Nephron progenitor cell (in vitro differentiated cells): ENCODE measurements at places on chromosomes 7 and 10.

DNA sequence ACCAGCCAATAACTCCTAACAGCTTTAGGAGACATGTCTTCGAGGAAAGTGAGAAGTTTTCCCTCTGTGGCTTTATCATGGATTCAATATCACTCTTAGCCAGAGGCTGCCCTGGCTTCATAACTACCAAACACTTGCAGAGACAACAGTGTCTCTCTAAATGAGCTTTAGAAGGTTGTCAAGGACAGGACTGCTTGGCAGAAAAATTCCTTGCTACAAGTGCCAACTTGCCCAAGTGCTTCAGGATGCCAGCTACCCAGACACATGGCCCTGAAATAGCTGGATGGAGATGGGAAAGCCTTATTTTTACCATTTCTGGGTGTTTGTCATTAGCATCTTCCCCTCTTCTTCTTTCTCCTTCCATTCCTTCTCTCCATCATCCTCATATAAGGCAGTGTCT, 137.1 kb upstream of the MDFIC start:
- no peak for DNase-seq

- DNase-seq, result no peak
These were observed 141.7 kb upstream of the COL1A2 start for GRCh38 chr7:94252971-94253370.

DNA sequence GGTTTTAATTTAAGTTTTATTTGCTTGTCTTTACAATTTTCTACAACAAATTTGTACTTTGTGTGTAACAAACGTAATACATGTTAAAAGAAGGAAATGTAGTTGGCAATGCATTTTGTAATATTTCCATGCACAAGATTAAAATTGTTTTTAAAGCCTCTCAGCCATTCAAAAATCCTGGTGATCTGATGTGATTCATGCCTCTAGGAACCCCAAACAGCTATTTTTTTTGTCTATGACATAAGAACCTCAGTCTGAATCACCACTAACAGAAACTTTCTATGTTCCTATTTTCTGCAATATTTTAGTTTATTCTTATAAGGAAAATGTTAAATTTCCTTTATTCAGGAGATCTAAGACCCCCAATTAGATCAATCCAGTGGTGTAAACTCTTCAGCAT, 183.1 kb upstream of the YAE1 start:
- DNase-seq, result no peak

DNA sequence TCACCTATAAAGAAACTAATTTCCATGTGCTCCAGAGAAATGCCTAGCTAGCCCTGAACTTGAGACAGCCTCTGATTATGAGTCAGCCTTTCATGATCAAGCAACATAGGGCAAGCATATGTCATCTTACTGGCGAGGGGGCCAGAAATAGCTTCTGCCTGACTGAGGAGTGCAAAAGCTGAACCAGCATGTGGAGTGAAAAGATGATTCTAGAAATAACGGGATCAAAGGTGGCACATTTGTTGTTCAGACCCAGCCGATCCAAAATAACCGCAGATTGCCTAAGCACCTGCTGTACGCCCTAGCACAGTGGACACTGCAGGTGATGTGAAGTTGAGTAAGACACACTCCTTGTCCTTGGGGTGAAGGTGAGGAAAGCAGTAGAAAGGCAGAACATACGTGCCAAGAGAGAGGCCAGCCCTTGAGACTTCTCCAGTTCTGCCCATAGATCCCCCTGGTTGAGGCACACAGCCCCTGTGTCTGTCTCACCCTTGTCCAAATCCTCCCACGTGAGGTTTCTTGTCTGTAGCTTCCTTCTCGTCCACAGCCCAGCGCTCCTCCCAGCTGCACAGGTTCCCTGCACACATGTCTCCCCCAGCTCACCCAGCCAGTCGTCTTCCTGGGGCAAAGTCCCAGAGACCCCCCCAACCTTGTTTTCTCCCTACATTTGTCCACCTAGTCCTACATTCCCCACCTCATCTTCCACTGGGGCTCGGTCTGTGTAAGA, 2.8 kb upstream of the BCL7B start:
- no peak for DNase-seq

DNA sequence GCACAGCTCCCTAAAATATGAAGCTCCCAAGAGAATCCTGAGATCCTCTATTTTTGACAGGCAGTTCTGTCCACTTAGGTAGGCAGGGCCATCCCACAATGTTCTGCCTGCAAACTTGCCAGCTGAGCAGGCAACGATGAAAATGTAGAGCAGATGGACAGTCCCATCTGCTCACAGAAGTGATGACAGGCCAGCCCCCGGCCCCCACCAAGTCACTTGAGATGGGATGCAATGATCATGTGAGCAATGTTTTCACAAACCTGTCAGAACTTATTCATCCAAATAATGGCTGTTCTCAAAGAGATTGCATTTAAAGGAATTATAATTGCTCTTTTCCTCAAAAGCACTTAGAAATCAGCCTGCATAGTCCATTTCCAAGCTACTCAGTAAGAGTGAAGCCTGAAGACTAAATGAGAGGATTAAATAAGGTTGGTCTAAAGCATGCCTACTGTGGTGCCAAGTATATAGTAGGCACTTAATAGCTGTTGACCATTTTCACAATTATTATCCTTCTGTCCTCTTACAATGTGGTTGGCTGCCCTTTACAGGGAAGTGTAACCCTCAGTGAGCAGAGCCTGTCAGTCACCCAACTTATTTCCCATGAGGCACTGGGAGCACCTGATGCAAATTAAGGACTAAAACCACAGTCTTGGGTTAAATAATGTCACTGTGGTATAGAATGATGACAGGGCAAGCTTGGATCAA, 301.2 kb downstream of the FGFR2 start:
- no peak for DNase-seq

DNA sequence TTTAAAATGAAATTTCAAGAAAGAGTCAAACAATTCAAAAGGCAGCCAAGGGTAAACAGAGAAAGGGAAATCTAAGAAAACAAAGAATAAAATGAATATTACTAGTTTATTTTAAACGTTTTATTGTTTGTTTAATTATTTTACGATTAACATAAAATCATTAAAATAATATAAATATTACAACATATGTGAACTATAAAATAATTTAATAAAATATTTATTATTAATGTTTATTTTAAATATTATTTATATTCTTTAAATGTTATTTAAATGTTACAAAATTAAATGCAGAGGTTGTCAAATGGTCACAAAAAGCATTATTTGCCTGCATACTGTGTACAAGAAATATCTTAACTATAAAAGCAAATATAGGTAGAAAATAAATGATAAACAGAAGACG, 786.7 kb upstream of the GHITM start:
- DNase-seq, result no peak

DNA sequence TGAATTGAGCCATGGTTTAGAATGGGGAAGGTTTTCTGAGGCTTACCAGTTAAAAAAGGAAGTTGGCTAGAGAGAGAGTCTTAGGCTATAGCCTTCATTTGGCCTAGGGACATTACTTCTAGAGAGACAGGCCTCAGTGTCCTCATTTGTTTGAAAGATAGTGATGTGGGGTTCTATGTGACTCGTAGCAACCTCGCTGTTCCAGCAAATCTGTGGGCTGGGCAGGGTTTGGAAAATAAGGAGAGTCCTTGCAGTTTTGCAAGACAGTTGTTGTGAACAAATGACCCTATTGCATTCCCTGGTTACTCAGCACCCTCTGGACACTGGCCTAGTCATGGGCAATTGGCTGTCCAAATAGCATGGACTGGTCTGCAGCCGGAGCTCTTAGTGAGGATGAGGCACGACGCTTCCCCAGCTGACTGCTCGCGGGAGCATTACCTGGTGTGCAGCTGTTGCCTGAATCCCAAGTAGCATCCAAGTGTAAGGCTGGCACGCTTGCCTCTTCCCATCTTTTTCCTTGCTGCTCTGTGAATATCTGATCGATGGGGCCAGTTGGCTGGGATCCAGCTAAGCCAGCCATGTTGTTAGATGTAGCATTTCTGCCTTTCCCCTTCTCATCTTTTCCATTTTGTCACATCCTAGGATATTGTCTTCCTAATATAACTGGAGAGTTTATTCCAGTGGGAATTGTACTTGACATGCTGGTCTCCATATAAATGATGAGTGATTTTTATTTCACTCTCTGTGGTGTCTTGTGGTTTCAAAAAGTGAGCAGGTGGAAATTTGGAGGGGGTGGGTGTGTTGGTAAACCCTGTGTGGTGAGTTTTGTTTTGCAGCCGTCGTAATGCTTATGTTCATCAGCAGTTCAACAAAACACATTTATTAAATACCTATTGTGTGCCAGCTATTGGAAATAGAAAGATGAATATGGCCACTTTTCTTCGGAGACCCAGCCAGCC, 99.8 kb downstream of the SND1 start:
- no peak for DNase-seq

DNA sequence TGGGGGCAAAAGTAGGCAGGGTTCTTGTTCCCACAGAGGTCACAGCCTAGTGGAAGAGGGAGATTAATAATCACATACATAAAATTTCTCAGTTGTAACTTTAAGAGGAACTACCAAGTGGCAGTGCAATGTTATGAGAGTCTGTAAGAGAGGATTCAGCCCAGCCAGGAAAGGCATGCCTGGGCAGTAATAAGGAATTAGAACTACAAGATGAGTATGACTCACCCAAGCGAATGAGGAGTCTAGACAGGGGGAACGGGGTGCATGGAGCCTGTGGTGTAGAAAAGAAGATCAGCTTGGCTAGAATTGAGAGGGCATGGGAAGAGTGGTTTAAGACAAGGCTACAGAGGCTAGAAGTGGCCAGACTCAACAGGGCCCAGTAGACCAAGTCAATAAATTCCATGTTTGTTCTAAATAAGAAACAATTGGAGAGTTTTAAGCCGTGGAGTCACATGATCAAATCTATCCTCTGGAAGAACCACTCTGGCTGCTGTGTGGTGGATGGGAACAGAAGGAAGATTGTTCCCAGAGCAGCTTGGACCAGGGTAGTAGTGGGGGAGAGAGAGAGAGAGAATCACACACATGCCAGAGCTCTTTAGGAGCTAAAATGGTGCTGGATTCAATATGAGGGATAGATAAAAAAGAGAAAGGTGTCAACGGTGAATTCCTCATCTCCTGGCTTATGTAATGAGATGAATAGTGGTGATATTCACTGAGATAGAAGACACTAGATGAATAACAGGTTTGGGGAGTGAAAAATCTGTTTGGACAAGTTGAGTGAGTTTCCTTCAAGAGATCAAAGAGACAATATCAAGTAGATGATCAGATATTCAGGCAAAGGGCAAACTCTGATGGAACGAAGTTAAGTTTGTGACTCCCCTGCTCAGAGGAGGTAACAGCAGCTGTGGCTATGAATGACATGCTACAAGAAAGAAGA, 265.1 kb downstream of the FGFR2 start:
- DNase-seq, result no peak

- no peak for DNase-seq
These were observed 18.0 kb downstream of the RRP12 start for GRCh38 chr10:97383159-97383558.

DNA sequence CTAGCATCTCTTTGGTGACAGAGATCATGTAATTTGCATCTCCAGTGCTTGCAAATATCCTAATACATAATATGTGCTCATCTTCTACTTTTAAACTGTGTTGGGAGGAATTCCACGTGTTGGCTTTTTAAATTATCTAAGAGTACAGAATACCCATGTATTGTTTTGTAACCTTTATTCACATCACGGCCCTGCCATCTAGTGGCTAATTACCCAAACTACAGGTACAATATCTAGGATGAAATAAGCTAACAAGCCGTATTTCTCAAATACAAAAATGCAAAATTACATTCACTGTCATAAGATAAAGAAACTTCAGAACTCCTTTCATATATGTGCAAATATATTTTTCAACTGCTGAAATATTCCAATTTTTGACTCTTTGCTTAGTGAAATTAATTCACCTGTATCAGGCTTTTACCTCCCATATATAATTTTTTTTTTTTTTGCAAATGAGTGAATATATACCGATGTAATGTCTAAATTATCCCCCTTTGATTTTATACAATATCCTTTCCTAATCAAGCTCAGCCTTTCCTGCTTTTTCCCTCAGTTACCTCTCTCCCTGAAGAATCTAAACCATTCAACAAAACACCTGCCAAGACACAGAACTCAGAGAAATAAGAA, 30.3 kb upstream of the LSM8 start:
- DNase-seq, result peak; percentile 13

DNA sequence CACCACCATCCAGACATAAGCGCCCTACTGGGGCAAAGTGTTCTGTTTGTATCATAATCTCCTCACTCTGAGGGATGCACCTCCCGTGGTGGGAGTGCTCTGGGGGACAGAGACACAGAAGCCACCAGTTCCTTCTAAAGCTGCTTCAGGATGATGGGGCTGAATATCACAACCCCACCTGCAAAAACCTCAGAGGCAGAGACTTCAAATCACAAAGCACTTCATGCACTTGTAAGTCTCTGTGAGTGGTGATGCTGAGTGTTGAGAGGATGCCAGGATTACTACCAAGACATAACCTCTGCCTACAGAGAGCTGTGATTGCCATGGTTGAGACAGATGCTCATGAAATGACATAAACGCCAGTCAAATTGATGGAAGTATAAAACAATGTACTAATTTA, 255.5 kb downstream of the CALN1 start:
- no peak for DNase-seq

GRCh38 chr10:77648472-77648871, 10.9 kb upstream of the KCNMA1 start:
- DNase-seq, result no peak

GRCh38 chr7:45024126-45024744, 24.2 kb downstream of the CCM2 start:
- no peak for DNase-seq

DNA sequence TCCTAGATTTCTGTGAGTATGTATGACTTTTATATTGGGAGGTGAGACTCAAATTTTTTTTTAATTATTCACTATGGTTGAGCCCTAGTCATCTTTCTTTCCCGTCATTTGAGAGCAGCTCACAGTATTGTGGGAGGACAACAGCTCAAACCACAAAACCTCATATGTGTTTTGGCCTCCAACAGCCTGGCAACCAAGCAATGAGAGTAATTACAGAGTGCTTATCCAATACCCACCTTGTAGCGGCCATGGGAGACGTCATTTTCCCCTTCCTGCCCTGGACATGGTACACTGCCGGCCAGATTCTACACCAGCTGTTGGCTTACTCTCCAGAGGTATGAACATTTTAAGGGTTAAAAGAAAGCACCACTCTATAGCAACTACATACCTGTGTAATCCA, 49.1 kb downstream of the DOCK4 start:
- DNase-seq, result no peak

DNA sequence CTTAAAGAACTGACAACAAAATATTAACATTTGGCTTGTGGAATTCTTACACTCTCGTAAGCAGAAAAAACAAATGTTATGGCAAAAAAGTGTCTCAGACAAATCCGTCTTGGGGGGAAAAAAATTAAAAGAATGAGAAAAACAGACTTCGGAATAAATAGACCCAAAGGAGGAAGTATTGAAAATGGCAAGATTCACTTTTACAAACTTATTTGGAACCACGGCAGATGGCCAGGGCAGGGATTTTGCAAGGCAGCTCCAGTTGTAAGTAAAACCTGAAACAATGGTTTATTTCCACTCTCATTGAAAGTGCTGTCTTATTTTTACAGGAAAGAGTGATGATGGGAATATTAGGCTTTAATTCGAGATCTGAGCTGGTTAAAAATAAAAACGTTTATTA, 1.5 kb upstream of the ZNF438 start:
- DNase-seq, result no peak
